Stimulated activated CD4-positive, alpha-beta T cell treated with anti-CD3 and anti-CD28 coated beads, TNF-alpha, amount 100 ng/mL, for 1 hour (primary cell): ENCODE measurements at places on chromosomes 1 and 21.

GRCh38 chr1:230077011-230077410 lies 10.0 kb downstream of the GALNT2 start:
- DNase-seq = no peak

DNA sequence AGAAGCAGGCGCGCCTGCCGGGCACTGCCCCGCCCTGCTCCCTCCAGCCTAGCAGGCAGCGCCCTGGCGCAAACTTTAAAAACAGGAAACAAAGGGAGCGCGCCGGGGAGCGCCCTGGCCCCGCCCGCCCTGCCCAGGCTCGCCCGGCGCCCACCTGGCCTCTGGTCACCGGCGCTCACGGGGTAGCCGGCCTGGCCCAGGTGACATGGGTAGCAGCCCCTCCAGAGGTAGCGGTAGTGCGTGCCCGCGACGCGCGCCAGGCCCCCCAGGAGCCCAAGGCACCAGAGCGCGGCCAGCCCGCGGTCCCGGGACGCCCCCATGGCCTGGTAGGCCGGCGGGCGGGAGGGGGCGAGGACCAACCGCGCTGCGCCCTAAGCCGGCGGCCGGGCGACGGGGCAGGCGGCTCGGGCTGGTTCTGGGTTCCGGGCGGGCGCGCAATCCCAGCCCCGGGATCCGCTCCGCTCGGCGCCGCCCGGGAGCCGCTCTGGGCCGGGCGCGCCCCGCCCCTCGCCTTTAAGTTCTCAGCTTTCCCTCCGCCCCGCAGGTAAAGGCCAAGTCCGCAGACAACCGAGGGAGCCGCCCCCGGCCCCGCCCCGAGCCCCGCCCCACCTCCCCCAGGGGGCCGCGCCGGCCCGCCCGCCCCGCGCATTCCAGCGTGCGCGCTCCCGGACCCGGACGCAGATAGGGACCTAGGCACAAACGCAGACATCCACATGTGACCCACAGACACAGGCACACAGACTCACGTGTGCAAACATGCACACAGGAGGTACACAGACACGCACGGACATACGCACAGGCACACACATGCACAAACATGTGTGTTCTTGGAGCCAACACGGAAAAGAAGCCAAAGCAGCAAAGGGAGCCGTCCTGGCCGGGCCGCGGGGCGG lies 76.7 kb downstream of the ARHGEF16 start:
- DNase-seq = peak; percentile 65

DNA sequence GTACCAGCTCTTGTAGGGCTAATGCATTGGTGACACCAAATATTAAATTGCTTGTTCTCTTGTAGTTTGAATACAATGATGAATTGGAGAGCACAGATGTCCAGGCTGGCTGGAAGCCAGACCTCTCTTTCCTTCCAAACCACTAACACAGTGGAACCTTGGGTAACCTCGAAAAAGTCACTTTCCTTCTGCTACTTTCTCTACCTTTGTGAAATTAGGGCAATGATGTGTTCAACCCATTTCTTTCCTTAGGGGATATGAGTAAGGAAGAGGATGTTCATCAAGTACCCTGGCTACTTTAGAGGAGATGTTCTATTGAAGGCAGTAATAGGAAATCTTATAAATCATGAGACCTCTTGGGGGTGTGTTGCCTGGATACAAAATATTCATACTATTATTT lies 55.7 kb downstream of the XCL2 start:
- no peak for DNase-seq

GRCh38 chr21:26490771-26491170 lies 82.3 kb downstream of the CYYR1 start:
- DNase-seq = no peak

DNA sequence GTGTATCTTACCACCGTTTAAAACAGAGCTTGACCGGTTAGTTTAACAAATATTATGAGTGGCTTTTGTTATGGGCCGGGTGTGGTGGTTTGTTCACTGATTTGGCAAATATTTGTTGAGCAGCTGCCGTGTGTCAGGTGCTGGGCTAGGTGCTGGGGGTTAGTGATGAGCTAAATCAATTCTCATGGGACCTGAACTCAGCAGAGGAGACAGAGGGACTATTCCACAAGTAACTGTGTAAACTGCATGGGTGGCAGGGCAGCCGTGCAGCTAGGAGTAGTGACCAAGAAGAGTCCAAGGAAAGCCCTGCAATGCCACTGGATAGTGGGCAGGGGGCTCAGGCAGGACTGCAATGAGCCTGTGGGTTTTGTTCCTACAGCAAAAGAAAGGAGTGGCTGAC lies 11.2 kb upstream of the C2CD2 start:
- DNase-seq = no peak

GRCh38 chr1:7387053-7387927 lies 383.8 kb upstream of the VAMP3 start:
- DNase-seq = no peak

- no peak for DNase-seq
Measured at GRCh38 chr1:244231193-244231571, 180.1 kb downstream of the ZBTB18 start.

DNA sequence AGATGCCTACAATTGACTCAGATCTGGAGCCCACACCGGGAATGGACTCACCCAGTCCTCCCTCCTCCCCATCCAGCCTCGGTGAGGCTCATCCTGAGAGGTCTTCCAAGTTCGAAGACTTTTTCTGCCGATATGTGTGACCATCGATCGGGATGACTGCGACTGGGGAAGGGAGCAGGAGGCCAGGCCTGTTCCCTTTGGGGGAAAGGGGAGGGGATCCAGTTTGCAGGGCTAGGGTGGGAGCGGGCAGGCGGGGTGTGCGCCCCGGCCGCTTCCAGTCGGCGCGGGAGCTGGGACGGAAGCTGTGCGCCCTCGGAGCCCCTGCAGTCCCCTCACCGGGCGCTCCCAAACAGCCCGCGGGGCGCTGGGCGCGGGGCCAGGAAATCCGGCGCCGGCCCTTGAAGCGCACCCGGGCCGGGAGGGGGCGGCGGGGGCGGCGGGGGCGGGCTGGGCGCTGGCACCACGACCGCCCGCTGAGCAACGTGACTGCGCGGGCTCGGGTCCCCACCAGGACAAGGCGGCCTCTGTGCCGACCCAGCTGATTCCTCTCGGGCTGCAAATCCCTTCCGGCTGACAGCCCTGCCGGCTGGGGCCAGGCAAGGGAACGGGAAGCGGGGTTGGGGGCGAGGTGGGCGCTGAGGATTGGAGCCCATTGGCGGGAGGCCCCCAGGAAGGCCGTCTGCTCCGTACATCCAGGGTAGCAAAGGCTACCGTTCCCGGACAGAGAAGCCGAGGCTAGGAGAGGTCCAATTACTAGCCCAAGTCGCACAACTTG lies 103.9 kb downstream of the EBNA1BP2 start:
- DNase-seq = no peak

DNA sequence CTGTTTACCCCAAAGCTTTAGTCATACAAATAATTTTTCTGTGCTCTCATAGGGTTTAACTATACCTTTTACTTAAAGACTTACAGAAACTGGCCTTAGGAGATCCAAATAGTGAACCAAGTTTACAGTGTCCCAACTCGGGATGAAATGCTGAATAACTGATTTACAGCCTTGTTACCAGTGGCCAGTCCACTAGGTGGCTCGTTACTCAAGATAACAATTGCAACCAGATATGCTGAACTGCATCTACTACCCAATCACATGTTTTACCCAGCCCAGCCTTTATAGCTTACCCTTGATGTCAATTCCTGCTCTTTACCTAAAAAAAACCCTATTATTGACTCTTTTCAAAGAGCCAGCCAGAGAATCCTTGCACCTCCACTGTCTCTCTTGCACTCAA lies 1148.8 kb upstream of the ADGRL4 start:
- no peak for DNase-seq

DNA sequence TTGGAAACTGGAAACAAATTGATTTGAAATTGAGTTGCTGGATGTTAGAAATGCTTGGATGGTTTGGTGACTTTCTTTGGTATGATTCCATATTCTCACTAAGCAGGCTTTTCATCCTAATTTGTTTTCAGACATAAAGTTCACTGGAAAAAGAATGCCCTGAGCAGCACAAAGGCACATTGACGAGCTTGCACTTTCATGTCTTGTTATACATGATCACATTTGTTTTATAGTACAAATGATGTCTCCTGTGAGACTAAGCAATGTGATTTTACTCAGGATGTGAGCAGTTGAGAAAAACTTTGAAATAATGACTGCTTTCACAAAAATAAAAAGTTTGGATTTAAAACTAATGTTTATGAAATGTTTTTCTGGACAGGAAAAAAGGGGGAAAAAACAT lies 63.6 kb downstream of the KCNT2 start:
- no peak for DNase-seq

DNA sequence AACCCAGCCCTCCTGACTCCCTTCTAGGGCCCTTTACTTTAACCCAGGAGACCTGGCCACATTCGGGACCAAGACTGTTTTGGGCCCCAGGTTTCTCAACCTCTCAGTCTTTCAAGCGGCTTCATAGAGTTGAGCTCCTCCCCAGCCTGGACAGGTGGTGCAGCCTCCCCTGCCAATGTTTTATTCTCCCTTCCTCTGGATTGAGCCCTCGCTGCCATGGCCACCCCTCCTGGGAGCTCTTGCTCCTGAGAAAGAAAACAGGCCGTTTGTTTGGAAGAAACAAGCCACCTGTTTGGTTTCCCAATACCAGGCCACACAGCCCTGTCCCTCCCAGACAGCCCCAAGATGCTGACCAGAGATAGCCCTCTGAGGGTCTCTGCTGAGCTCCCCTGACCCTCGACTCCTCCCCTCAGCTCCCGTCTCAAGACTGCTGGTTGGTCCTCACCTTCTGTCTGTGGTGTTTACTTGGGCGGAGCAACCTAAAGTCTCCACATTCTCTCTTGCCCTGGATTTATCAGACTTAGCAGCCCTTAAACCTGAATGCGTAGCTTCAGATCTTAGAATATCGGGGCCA lies 3.3 kb downstream of the TMEM51 start:
- DNase-seq = no peak

DNA sequence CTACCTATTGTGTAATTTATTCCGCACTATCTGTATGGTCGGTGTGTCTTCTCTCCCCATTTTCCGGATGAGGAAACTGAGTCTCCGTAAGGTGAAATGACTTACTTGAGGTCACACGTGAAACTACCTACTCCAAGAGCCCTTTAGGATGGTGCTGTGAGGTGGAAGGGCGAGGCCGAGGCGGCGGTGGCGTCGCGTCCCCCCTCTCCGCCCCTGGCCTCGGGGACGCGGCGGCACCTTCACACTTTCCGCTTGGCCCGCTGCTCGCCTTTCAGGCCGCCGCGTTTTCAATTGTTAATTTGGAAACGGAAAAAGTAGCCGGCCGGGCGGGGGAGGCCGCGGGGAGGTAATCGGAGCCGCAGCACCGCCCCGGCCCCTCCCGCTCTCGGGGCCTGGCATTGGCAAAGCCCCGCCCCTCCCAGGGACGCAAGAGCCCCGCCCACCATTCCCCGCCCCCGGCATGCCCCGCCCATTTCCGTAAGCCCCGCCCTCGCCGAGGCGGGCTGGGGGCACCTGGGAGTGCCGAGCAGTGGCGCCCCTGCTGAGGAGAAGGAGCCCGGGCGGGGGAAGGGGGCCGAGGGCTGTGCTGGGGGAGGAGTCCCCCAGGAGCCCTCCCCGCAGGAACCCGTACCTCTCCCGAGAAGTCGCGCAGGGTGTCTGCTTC lies 18.6 kb downstream of the KCNQ4 start:
- peak; percentile 75 for DNase-seq

DNA sequence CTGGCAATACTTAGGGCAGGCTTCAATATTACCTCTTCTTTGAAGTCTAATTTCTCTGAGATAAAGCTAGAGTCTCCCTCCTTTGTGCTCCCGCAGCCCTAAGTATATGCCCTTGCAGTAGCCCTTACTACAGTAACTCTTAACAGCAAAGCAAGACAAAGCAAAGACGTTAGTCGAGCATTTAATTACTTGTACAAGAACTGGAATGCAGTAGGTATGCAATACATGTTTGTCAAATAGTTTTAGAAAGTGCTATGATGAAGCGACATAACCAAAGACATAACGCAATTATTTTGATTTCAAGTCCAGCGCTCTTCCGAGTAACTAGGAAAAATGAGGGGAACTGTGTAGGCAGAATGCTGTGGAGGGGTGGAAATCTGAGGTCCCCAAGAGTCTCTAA lies 1.6 kb downstream of the P3H1 start:
- DNase-seq = no peak

DNA sequence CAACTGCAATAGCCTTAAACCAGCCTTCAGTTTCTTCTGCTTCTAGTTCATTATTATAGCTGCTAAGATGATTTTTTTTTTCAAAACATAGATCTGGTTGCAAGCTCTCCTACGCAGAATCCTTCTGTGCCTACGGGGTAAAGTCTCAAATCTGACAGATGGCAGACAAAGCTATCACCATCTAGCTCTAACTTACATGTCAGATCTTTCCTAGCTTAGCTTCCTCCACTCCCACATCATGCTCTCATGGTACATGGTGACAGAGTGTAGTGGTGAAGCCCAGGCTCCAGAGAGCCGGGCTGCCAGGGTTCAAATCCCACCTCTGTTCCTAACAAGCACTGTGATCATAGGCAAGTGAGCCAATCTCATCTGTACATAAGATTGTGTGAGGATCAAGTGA lies 24.2 kb upstream of the GUCA2B start:
- no peak for DNase-seq

DNA sequence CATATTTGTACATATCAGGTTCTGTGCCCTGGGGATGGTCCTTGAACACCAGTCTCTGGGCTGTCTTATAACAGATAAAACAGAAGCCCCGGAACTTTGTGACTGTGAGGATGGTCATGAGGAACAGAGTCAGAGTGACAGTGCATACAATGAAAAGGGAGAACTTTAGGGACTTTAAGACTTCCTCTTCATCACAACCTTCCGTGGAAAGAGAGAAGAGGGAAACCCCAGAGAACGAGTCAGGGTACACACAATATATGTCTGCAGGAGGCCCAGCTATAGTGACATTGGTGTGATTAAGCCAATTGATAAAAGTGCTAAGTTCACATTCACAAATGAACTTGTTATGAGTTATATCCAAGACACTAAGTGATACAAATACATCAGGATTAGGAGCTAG lies 32.1 kb downstream of the TLR5 start:
- no peak for DNase-seq

DNA sequence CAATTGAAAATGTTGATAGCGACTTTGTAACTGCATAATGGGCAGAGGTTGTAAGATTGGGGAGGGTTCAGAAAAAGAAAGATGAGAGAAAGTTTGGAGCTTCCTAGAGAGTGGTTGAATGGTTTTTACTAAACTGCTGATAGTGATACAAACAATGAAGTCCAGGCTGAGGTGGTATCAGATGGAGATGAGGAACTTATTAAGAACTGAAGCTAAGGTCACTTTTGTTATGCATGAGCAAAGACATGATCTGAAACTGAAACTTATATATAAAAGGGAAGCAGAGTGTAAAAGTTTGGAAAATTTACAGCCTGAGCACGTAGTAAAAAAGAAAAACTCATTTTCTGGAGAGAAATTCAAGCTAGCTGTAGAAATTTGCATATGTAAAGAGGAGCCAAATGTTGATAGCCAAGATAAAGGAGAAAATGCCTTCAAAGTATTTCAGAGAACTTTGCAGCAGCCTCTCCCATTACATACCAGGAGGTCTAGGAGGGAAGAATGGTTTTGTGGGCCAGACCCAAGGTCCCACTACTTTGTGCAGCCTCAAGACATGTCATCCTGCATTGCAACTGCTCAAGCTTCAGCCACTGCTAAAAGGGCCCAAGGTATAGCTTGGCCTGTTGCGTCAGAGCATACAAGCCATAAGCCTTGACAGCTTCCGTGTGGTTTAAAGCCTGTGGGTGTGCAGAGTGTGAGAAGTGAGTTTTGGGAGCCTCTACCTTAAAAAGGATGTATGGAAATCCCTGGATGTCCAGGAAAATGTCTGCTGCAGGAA lies 843.9 kb downstream of the AMY1C start:
- no peak for DNase-seq

- no peak for DNase-seq
Measured at GRCh38 chr1:44798481-44799365, 1.5 kb upstream of the PLK3 start.
